ENCODE measurements at places on chromosomes 1 and 21.

DNA sequence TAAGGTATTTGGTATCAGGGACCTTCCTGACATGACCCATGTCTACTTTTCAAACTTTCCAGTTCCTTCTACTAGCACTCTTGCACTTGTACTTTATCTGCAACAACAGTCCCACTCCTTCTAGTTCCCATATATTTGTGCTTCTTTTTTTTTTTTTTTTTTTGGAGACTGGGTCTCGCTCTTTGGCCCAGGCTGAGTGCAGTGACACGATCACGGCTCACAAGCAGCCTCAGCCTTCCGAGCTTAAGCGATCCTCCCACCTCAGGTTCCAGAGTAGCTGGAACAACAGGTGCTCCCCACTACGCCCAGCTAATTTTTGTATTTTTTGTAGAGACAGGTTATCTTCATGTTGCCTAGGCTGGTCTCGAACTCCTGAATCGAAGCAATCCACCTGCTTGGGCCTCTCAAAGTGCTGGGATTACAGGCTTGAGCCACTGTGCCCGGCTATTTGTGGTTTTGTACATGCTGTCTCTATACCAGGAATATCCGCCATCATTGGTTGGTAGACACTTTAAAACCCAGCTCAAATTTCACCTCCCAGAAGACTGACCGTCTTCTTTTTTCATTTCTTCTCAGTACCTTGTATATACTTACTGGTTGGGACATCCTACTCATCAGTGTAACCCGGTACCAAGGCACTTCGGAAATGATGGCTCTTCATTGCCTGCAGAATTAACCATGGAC, 1.1 kb downstream of the ZMYM1 start:
- DNase-seq, result no peak

GRCh38 chr1:25805863-25806225, 5.9 kb downstream of the SELENON start:
- DNase-seq, result no peak

- no peak for DNase-seq
These were observed 2.6 kb upstream of the KCNE1 start for GRCh38 chr21:34514576-34515115.

DNA sequence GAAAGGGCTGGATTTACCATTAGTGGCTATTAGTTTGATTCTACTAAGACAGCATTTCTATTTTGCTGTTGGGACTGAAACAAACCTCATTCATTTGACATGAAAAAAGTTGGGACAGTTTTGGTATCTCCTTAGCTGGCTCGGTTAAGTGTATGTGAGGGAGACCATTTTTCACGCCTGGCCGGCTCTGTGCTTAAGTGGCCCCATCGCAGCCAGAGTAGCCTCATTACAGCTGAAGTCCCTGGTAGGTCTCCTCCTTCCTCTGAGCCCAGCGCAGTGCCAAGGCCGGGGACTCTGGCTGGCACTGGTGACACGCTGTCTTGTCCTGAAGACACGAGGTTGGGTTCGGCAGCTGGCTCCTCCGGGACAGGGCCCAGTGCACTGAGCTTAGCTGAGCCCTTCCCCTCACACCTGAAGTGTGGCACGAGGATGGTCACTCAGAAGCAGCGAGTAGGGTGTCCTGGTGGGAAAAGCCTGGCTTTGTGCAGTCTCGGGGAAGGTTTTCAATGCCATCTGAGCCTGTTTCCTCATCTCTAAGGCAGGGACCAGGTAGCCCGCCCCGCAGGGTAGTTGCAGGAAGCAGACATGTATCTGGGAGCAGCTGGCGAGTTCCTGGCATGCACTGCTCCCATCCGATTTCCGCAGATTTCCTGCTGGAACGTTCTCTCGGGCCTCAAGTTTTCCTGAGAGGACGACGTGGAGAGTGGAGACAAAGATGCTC, 196.5 kb downstream of the DYRK1A start:
- DNase-seq, result no peak

DNA sequence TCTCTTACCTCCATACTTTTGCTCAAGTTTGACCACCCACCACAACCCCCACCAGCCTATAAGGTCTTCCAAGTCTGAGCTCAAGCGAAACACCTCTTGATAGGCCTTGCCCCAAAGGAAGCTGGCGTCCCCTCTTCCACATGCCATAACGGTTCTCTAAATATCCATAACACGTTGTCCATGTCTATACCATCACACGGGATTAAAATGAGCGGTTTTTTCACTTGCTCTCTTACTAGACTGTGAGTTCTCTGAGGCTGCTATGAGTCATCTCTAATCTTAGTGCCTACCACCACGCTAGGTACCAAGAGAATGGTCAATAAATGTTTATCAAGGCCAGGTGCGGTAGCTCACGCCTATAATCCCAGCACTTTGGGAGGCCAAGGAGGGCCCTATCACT, 41.0 kb downstream of the WASF2 start:
- no peak for DNase-seq

- no peak for DNase-seq
These were observed 19.7 kb downstream of the KPNA6 start for GRCh38 chr1:32127409-32128198.

DNA sequence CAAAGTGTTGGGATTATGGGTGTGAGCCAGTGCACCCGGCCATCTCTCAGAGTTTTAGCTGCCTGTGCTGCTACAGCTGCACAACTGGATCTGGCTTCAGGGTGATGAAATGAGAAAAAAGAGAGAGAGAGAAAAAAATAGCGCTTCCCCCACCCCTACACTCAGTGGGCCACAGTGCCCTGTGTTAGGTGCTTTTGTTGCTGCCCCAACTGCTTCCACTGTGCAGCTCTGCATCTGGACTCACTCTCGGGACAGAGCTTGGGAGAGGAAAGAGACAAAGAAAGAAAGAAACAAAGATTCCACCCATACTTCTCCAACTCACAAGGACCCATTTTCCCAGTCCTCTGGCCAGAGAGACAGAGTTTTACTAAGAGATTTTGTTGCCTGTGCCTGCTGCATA, 50.4 kb downstream of the INAVA start:
- DNase-seq, result no peak

- no peak for DNase-seq
These were observed 10.9 kb downstream of the LRRC71 start for GRCh38 chr1:156931211-156931952.

GRCh38 chr1:93591676-93592550, 89.7 kb downstream of the BCAR3 start:
- DNase-seq, result no peak

DNA sequence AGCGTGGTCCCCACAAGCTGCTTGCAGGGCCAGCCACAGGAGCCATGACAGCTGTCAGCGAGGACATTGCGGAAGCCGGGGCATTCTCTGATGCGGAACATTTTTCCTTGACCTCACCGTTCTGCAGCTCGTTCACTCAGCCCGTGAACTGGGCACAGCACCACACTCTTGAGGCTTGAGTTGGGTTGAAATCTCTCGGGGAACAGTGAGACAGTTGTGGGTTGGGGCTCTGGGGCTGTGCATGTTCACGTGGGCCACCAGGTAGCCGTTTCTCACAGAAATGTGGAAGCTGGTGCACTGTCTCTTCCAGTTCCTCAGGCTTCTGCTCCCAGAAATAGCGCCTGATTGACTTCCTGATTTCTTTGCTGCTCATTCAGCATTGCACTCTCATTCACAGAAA, 69.8 kb downstream of the SPSB1 start:
- no peak for DNase-seq
